ENCODE measurements at places on chromosomes 5 and 9.

DNA sequence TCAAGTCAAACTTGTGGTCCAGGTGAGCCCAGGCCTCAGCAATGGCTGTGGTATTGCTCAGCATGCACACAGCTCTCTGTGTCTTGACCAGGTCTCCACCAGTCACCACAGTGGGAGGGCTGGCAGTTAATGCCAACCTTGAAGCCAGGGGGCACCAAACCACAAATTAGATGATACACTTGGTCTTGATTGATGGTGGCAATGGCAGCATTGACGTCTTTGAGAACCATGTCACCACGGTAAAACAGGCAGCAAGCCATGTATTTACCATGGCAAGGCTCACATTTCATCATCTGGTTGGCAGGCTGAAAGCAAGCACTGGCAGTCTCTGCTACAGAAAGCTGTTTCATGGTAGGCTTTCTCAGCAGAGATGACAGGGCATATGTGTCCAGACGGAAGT is 40.0 kb downstream of the NIM1K start:
- peak; percentile 65 for DNase-seq

- no peak for DNase-seq
Measured at GRCh38 chr9:37917313-37917731, 13.4 kb upstream of the SLC25A51 start.

DNA sequence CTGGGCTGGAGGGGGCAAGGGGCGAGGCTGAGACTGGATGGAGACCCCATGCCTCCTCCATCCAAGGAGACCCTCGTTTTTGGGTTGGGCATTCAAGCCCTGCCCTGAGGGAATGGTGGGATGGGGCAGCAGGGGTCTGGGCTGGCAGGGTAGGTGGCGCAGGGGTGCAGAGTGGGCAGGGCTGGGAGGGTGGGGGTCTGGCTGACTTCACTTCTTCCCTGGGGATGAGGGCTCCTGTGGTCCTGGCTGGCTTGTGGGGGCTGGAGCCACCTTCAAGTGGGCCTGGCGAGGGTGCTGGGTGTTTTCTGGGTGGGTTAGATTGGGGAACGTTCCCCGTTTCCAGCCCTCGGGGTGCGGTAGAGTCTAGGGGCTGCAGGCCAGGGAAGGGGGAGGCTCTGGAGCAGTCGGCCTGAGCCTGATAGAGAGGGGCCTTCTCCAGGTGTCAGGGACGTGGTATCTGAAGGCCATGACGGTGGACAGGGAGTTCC is 412 bp downstream of the LCN1 start:
- DNase-seq, result no peak

GRCh38 chr5:65102976-65103711 is 334.4 kb downstream of the CWC27 start:
- peak; percentile 30 for DNase-seq

DNA sequence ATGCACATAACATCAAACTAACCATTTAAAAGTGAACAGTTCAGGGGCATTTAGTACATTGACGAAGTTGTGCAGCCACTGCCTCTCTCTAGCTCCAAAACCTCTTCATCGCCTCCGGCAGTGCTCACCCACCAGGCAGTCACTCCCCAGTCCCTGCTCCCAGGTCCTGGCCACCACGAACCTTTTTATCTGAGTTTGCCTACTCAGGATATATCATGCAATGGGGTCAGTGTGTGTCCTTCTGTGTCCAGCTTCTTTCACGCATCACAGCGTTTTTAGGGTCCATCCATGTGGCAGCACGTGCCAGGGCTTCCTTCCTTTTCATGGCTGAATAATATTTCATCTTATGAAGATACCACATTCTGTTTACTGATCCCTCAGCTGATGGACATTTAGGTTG is 4.6 kb downstream of the AHRR start:
- no peak for DNase-seq

GRCh38 chr9:72997387-72997995 is 44.6 kb upstream of the ALDH1A1 start:
- peak; percentile 36 for DNase-seq
